Activated CD4-positive, alpha-beta T cell treated with anti-CD3 and anti-CD28 coated beads, Interleukin-2, amount 10 ng/mL, durations not matched to agents 24 days and 14 days (primary cell): ENCODE measurements at places on chromosomes 11 and 22. TPM values are rescaled to one million over a fixed set of nuclear protein-coding genes. Genes with fewer than 3 reads are reported as not detected.
A peak's percentile ranks its signal among the peaks of the same experiment; 100 is the strongest.

GRCh38 chr11:130394615-130395014 lies 33.8 kb downstream of the ADAMTS8 start:
- peaks cover 25% of the 10 kb centered on the region for H3K27me3 ChIP-seq
- no peak overlapping the region for H3K27ac ChIP-seq
- H3K4me3 ChIP-seq: no peak overlapping the region
- H3K4me1 ChIP-seq: peaks cover 3% of the 10 kb centered on the region

The NF2 gene
- total RNA-seq: 59.1 and 61.9 TPM in 2 replicates

GRCh38 chr11:6475936-6476335 lies 2.2 kb upstream of the TRIM3 start:
- H3K4me3 ChIP-seq: no peak overlapping the region
- no peak for DNase-seq
- peaks cover 32% of the 10 kb centered on the region for H3K4me1 ChIP-seq
- no peak overlapping the region for H3K27ac ChIP-seq
- H3K27me3 ChIP-seq: peaks cover 6% of the 10 kb centered on the region

DNA sequence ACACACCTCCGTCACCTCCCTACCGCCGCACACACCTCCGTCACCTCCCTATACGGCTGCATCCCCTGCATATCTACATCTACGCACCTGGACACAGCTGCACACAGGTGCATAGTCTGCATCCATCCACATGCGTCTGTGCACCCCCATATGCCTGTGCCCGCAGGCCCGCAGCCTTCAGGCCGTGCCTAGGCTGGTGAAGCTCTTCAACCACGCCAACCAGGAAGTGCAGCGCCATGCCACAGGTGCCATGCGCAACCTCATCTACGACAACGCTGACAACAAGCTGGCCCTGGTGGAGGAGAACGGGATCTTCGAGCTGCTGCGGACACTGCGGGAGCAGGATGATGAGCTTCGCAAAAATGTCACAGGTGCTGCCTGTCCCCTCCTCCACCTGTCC lies 4.8 kb downstream of the PKP3 start:
- peak overlapping the region; percentile 11 for H3K27ac ChIP-seq
- H3K4me1 ChIP-seq: no peaks in the 10 kb centered on the region
- H3K36me3 ChIP-seq: peaks cover 2% of the 10 kb centered on the region
- peaks cover 7% of the 10 kb centered on the region for H3K27me3 ChIP-seq
- no peak for DNase-seq

- DNase-seq: peak; percentile 79
- peaks cover 24% of the 10 kb centered on the region for H3K4me1 ChIP-seq
- H3K27ac ChIP-seq: peak overlapping the region; percentile 87
- H3K4me3 ChIP-seq: no peak overlapping the region
- peaks cover 2% of the 10 kb centered on the region for H3K27me3 ChIP-seq
These were observed 24.3 kb upstream of the ADA2 start for GRCh38 chr22:17243524-17243923.

GRCh38 chr22:45510376-45511232 lies 7.9 kb downstream of the FBLN1 start:
- H3K27ac ChIP-seq: no peak overlapping the region
- no peaks in the 10 kb centered on the region for H3K36me3 ChIP-seq
- H3K27me3 ChIP-seq: peaks cover 3% of the 10 kb centered on the region
- H3K4me3 ChIP-seq: no peak overlapping the region
- no peaks in the 10 kb centered on the region for H3K4me1 ChIP-seq

GRCh38 chr11:130464291-130464812 lies 15.9 kb downstream of the ADAMTS15 start:
- no peaks in the 10 kb centered on the region for H3K4me1 ChIP-seq
- no peak for DNase-seq
- no peaks in the 10 kb centered on the region for H3K27me3 ChIP-seq

- no peak for DNase-seq
- H3K27ac ChIP-seq: no peak overlapping the region
- H3K36me3 ChIP-seq: no peaks in the 10 kb centered on the region
- H3K4me1 ChIP-seq: no peaks in the 10 kb centered on the region
- H3K27me3 ChIP-seq: peaks cover 3% of the 10 kb centered on the region
These were observed 13.3 kb downstream of the MS4A13 start for GRCh38 chr11:60528465-60528864.
